ENCODE measurements at places on chromosomes 12 and 14.

DNA sequence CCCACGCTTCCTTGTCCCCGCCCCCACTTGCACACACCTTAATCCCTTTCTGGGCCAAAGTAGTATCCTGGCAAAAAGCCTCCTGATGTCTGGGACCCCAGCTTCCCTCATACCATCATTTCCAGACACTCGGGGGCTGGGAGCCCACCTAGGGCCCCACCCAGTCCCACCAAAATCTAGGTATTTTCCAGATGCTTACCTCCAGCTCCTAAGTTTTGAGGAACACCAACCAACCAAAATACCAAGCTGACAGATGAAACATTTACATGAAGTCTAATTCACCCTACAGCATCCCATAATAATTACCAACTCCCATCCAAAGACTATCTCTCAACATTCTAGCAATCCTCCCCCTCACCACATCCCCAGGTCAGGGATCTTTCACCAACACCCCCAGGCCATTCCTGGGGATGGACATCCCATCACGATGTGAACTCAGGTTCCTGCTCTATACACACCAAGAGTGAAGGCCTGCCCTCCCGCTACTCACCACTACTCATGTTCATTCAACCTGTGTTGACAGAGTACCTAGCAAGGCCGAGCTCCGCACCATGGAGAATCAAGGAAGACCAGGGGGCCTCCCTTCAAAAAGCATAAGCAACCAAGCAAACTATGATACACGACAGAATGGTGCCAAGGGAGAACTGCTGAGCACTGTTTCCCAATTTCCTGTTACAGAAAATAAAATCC lies 1.6 kb upstream of the CHD4 start:
- no peak for DNase-seq

GRCh38 chr12:113186666-113187325 lies 1.3 kb downstream of the RITA1 start:
- DNase-seq, result no peak

- no peak for DNase-seq
These were observed 121.7 kb downstream of the PAPOLA start for GRCh38 chr14:96623676-96624484.

DNA sequence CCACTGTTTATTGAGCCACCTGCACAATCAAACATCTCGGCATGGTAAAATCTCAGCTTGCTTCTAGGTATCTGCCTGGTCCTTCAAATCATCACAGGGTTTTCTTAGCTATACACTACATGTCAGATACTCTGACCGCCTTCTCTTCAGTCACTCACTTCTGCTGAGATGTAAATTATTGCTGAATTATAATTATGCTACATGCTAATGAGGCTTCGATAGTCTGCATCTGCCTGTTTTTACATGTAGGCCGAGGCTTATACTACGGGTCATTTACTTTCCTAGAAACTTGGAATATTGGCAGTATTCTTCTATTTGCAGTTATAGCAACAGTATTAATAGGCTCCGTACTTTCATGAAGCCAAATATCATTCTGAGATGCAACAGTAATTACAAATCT lies 77.6 kb downstream of the SINHCAF start:
- no peak for DNase-seq
